ENCODE measurements at places on chromosomes 5 and 9.

- no peak overlapping the region for H3K27ac ChIP-seq
- no peak for DNase-seq
- no peak overlapping the region for H3K4me3 ChIP-seq
- no peaks in the 10 kb centered on the region for H3K27me3 ChIP-seq
- H3K4me1 ChIP-seq = no peaks in the 10 kb centered on the region
Measured at GRCh38 chr9:134730761-134731496, 89.3 kb downstream of the COL5A1 start.

- no peaks in the 10 kb centered on the region for H3K36me3 ChIP-seq
- H3K4me3 ChIP-seq = no peak overlapping the region
- no peak for DNase-seq
- H3K27ac ChIP-seq = no peak overlapping the region
- no peaks in the 10 kb centered on the region for H3K27me3 ChIP-seq
- H3K4me1 ChIP-seq = no peaks in the 10 kb centered on the region
Measured at GRCh38 chr5:138961221-138961620, 86.1 kb upstream of the LRRTM2 start.

DNA sequence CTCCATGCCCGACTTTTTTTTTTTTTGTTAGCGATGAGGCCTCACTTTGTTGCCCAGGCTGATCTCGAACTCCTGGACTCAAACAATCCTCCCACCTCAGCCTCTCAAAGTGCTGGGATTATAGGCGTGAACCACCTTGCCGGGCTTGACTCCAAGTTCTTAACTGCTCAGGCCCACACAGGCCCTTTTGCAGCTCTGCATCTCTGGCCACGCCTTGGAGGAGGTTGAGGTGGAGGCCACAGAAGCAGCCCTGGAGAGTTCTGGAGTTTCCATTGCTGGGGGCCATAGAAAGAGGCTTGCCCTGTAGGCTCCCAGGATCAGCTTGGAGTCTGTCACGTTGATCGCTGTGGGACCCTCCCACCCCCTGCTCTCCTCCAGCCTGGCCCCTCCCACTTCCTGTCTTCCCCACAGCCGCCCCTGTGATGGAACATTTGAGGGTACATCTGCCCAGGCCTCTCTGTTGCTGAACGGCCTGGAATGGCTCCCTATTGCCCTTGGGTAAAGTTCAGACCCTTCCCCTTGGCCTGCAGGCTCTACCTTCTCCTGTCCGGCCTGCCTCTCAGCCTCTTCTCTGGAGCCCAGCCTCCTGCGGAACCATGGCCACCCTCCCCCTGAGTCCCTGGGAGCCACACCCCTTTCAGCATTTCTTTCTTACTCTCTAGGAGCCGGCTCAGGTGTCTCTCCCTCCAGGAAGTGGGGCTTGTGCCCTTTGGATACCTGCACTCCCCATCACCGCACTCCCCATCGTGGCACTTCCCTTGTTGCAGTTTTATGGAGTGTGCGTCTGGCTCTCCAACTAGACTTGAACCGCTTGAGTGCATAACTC lies 30.4 kb upstream of the IER5L start:
- H3K4me3 ChIP-seq = no peak overlapping the region
- H3K27me3 ChIP-seq = no peaks in the 10 kb centered on the region
- no peak overlapping the region for H3K27ac ChIP-seq
- H3K36me3 ChIP-seq = no peaks in the 10 kb centered on the region
- H3K4me1 ChIP-seq = no peaks in the 10 kb centered on the region

- DNase-seq = no peak
- no peaks in the 10 kb centered on the region for H3K27me3 ChIP-seq
- H3K27ac ChIP-seq = no peak overlapping the region
- peaks cover 6% of the 10 kb centered on the region for H3K4me1 ChIP-seq
- peaks cover under 1% of the 10 kb centered on the region for H3K36me3 ChIP-seq
- H3K4me3 ChIP-seq = no peak overlapping the region
Measured at GRCh38 chr9:87722393-87723088, 3.4 kb upstream of the CTSL start.

GRCh38 chr9:11194246-11194645 lies 581.4 kb upstream of the PTPRD start:
- H3K4me3 ChIP-seq = no peak overlapping the region
- H3K27ac ChIP-seq = no peak overlapping the region
- H3K27me3 ChIP-seq = no peaks in the 10 kb centered on the region
- H3K36me3 ChIP-seq = no peaks in the 10 kb centered on the region

DNA sequence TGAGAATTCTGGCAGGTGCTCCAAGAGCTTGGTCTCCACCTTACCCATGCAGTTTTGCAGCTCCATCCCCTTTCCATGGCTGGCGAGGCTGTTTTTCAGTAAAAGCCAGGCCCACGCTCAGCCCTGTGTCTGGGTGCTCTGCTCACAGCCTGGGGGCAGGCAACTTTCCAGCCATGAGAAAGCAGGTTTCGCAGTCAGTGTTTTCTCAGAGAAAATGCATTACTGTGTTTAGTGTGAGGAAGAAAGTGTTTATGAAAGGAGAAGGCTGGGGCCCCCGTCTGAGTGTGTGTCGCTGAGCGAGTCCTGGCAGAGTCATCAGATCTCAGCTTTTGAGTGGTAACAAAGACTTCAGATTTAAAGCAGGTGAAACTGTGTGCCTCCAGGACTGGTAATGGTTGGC lies 248.1 kb downstream of the IRX1 start:
- H3K27me3 ChIP-seq = no peaks in the 10 kb centered on the region
- no peak overlapping the region for H3K4me3 ChIP-seq
- H3K36me3 ChIP-seq = no peaks in the 10 kb centered on the region
- H3K4me1 ChIP-seq = no peaks in the 10 kb centered on the region

DNA sequence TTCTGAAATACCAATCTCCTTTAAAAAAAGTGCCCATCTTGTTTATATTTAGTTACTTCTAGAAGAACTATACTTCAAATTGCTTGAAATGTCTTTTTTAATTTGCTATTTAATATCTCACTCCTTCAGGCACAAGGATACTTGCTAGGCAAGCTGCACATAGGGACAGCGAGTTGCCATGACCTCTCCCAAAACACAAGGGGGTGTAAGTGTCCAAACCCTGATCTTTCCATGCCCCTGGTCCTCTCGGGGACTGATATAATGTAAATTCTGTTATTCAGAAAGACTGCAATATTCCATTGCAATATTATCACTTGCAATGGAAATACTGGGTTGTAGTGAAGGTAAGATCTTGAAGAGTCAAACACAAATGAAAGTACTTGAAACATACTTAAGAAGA lies 480.4 kb downstream of the CETN3 start:
- no peak overlapping the region for H3K27ac ChIP-seq
- no peak overlapping the region for H3K4me3 ChIP-seq
- DNase-seq = no peak
- H3K4me1 ChIP-seq = peaks cover 12% of the 10 kb centered on the region

Data from RWPE2 (cell line).